ENCODE measurements at places on chromosomes 11 and 22.

GRCh38 chr11:1493650-1494244, 7.2 kb upstream of the MOB2 start:
- DNase-seq: no peak

DNA sequence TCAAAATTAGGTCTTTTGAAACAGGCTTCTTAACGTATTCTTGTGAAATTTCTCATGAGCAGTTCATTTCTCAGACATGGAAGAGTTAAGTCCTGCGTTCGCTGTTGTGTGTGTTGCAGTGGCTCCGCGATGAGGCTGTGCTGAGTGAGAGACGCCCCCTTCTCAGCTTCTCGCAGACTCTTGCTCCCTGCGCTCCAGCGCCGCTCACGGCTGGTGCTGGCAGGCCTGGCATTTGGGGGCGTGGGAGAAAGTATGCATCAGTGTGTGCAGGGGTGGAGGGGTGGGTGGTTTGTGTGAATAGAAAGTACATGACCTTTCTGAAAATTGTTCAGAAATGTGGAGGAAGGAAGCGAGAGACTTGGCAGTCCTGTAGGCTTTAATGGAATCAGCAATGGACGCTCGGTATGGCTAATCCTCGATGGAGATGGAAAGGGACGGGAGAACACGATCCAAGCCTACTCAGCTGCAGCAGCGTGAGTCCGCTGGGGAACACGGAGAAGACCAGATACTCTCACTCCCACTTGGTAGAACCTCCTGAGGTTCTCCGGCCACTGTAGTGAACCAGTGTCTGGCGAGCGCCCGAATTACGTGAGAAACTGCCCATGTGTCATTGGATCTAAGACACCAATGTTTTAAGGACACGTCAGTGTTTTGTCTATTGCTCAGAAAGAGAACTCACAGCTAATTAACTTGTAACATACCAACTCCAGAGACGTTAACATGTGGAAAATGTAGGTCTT, 5.9 kb downstream of the TAB1 start:
- no peak for DNase-seq

DNA sequence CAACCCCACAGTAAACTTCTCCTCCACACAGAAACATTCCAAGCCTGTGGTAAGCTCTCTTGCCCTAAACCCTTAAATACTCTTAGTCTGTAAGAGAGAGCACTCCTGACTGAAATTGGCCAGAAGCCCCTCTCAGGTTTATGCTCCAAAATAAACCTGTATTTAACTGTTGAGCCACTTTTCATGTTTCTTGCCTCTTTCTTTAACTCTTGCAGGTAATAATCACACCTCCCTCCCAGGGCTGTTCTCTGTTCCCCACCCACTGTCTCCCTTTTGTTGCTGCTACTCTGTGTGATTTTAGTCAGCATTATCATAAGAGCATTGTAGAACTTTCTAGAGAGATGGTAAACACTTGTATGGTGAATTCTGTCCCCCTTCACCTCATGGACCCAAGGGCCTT, 2.1 kb upstream of the IFT27 start:
- DNase-seq: no peak

DNA sequence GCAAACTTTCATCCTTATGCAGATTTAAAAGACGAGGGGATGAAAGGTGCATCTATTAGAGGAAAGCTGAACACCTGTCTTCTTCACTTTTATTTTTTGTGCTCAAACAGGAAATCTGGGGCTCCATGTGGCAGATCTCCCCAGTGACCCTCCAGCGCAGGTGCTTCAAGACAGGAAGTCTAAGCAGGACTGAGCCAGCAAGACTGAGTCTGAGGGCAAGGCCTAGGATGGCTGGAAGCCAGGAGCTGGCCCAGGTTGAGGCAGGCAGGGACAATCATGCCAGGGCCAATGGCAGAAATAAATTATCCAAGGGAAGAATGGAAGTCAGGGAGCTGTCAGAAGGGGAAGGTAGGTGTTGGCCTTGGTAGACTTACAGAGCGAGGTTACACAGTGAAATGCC, 101.1 kb upstream of the SPON1 start:
- no peak for DNase-seq

DNA sequence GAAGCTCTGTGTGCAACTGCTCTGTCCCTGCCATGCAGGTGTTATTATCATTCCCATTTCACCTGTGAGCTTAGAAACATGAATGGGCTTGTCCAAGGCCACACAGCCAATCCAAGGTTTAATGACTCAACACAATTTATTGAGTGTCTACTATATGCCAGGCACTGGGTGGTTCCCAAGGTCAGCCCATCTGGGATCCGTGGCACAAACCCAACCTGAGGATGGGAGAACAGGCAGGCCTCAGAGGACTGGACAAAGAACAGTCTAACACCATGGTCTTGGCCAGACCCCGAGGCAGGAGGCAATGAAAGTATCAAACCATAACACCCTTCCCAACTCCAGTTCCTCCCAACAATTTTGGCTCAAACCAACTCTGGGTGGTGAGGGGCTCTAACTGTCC, 15.7 kb downstream of the SPATA19 start:
- DNase-seq: no peak

DNA sequence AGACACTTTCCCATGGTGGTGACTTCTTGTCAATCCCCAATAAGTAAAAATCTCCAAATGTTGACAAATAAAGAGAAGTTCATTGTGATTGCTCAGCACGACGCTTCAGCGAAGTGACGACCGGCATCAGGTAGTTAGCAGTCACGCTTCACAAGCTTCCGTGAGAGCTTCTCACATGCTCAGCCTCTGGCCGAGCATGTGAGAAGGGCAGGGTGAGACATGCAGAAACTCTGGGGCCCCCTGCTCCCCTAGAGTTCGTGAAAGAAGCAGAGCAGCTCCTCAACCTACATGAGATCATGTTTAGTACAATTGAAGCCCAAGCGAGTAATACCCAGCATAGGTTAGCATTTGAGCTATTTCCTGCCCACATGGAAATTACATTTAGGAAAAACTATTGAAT, 4.4 kb upstream of the C11orf16 start:
- DNase-seq: no peak

GRCh38 chr11:67285541-67286498, 3.3 kb upstream of the ANKRD13D start:
- DNase-seq: no peak

DNA sequence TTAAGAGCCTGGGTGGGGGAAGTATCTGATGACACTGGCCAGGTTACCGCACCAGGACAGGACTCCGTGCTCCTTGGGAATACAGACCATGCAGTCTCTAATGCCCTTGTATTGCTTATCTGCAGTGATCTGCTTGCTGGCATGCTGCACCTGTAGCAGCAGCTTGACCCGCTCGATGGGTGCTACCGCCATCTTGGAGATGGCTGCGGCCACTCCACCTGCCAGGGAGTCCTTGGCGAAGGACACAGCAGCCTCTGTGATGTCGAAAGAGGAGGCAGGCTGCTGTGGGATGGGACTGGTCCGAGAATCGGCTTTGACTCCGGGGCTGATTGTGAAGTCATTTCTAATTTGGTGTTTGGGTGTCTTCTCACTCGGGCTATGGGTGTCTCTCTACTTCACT, 3.1 kb downstream of the WBP2NL start:
- no peak for DNase-seq

- no peak for DNase-seq
These were observed at the start of gene MAP6 for GRCh38 chr11:75668451-75669297. MAP6 (minus strand) TSS chr11:75669038; CDS start chr11:75668369, 669 bp downstream.

DNA sequence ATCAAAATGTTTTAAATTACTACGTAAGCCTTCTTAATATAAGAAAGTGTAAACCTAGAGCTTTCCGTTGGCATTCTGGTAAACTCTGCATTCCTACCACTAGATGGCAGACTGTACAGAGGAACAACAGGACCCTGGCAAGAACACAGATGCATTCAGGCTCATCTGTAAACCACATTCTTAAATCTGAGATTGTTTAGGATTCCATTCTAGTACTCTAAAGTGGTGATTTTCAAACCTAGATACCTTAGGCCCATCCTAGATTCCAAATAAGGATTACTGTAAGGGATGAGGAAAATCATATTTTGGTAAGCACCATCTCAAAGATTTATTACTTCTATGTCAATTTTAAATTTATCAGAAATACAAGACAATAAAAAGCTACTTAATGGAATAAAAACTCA, 26.9 kb downstream of the PICALM start:
- peak; percentile 74 for DNase-seq

DNA sequence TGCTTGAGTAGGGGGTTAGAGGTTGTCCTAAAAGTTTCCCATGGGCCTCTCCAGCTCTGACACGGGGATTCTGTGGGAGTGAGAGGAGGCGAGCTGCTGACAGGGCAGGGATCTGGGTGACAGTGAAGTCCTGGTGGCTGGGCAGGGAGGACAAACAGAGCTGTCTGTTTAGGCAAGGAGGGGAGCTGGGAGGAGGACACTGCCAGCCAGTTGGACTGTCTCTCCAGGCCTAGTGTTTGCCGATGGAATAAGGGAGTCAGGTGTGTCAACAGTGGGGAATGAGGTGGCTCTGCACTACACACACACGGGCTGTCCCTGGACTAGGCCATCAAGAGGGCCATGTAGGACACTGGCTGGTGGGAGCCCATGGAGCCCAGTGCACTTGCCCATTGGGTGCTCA, 20.6 kb upstream of the SYT7 start:
- DNase-seq: no peak

DNA sequence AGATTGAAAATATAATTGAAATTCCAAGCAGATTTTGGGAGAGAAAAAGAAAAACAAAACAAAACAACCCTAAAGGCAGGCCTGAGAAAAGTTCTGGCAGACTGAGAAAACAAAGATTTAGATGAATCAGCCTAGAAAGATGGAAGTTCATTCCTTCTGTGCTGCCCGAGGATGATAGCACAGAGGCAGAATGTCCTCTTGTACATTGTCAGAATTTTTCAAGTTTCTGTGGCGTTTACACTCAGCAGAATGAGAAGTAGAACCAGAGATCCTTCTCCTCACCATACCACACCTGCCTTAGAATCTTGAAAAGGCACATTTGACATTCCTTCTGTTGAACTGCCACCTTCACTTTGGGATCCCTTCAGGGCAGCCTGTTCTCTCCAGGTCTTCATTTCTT, 62.5 kb upstream of the IZUMO1R start:
- DNase-seq: no peak

GRCh38 chr22:48112687-48113521, 1350.5 kb downstream of the TBC1D22A start:
- no peak for DNase-seq

GRCh38 chr11:111785076-111785475, 18.9 kb upstream of the PPP2R1B start:
- DNase-seq: no peak

- no peak for DNase-seq
These were observed 9.0 kb downstream of the SPCS2 start for GRCh38 chr11:74957937-74958629.

DNA sequence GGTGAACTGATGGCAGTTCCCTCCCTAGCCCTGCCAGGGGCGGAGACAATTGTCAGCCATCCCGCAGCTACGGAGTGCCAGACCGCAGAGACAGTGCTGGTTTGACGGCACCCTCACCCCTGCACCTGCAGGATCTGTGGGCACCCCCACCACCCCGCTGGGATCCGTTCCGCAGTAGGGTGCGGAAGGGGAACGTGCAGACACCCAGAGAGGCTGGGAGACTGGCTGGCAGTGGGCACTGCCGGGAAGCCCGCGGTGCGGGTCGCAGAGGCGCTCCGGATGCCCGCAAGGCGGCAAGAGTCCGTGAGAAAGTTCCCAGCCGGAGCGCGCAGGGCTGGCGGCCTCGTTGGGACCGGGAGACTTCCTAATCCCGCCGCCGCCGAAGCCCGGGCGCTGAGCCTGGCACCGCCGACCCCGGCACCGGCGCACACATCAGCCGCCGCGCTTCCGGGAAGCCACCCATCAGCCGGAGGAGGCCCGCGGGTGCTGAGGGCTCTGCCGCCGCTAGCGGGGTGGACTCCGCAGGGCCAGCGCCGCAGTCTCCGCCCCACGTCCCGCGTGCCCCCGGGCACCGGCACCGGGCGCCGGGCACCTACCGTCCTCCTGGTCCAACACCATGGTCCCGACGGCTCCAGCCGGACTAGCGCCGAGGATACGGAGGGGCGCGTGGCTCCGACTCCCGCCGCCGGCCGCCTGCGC, 4.3 kb upstream of the LMO1 start:
- no peak for DNase-seq

DNA sequence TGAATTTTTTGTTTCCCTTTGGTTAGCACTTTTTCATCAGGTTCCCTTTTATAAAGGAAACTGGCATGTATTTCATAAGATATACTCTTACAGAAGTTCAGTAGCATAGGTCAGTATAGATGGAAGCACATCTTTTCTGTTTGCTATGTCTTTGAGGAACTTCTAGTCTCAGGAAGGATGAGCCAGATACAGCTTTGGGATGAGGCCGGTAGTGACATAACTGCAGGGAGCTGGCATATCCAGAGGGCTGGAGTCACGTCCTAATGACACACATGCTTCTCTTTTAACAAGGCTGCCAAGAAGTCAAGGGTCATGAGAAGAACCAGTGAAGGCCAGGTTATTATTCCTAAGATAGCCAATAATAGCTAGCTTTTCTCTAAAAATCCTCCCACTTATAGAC, 33.3 kb upstream of the ADSL start:
- DNase-seq: no peak

Measured in AG04449 (cell line).